Gastroesophageal sphincter (tissue), 4 donors: ENCODE measurements at places on chromosomes 4 and X. TPM values are rescaled to one million over a fixed set of nuclear protein-coding genes. Genes with fewer than 3 reads are reported as not detected.

VGLL1 gene
- not detected for total RNA-seq

IL3RA gene
- total RNA-seq, result 7.0 TPM

STOX2 gene
- 9.1 TPM for total RNA-seq

PCDH7 gene
- total RNA-seq, result 358 TPM

PGAM4 gene
- total RNA-seq, result not detected

SYNPO2 gene
- 1,547 TPM for total RNA-seq

PCYT1B gene
- total RNA-seq, result 12.5 TPM

TMEM271 gene
- total RNA-seq, result not detected

NIPAL1 gene
- 0.23 TPM for total RNA-seq

GPR143 gene
- not detected for total RNA-seq

- ATAC-seq, result no peak
- H3K36me3 ChIP-seq, result no peaks in the 10 kb centered on the region
- H3K27me3 ChIP-seq, result no peaks in the 10 kb centered on the region
- H3K4me3 ChIP-seq, result no peak overlapping the region
These were observed 53.9 kb downstream of the IRF2 start for GRCh38 chr4:184420402-184420801.

GRCh38 chrX:20906571-20906970 lies 467.6 kb upstream of the CNKSR2 start:
- no peak overlapping the region for H3K27ac ChIP-seq
- no peaks in the 10 kb centered on the region for H3K27me3 ChIP-seq
- no peak overlapping the region for H3K4me3 ChIP-seq
- H3K36me3 ChIP-seq, result no peaks in the 10 kb centered on the region
- H3K4me1 ChIP-seq, result no peaks in the 10 kb centered on the region
- ATAC-seq, result no peak

- H3K27me3 ChIP-seq, result peaks cover 19% of the 10 kb centered on the region
- no peaks in the 10 kb centered on the region for H3K4me1 ChIP-seq
- no peak for ATAC-seq
- no peak overlapping the region for H3K27ac ChIP-seq
These were observed 5.3 kb upstream of the ARAP2 start for GRCh38 chr4:36249610-36250009.

DNA sequence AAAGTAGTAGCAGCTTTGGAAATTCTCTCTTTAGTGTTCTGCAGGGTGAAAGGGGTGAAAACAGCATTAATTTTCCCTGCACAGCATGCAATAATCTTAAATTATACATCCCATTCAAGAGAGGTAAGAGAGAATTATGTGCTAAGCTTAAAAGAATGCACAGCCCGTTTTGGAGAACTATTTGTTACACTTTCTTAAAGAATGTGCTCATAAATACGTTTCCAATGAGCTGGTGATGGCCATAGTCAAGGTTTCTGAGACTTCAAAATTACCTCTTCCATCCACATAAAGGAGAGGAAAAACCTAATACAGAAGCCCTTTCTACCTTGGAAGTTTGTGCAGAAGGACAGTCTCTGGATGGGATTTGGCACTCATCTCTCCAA lies 766.7 kb upstream of the TENM3 start:
- H3K36me3 ChIP-seq, result no peaks in the 10 kb centered on the region
- ATAC-seq, result no peak
- no peak overlapping the region for H3K27ac ChIP-seq
- peaks cover 8% of the 10 kb centered on the region for H3K27me3 ChIP-seq
- H3K4me3 ChIP-seq, result no peak overlapping the region

GRCh38 chr4:169185133-169185956 lies 85.4 kb downstream of the SH3RF1 start:
- no peaks in the 10 kb centered on the region for H3K36me3 ChIP-seq
- no peak overlapping the region for H3K27ac ChIP-seq
- H3K4me3 ChIP-seq, result no peak overlapping the region
- no peaks in the 10 kb centered on the region for H3K27me3 ChIP-seq
- ATAC-seq, result no peak

DNA sequence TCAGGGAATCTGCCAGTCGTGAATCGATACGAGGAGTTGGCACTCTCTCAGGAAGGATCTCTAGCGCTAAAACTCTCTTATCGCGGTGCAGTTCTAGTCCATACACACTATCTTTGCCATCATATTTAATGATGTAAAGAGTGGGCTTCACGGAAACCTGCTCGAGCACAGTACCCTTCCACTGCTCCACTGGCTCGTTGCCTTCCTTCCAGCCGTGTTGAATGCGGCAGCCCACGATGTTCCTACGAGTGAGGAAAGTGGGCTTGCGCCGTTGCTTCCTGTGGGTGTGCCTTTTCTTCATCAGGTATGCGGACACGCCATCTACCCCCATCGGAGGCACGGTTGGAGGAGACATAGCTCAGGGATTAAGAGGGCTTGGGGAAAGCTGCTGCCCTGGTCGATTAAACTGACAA lies 661 bp downstream of the SPIN4 start:
- H3K36me3 ChIP-seq, result no peaks in the 10 kb centered on the region
- H3K27ac ChIP-seq, result peak overlapping the region; percentile 81
- no peaks in the 10 kb centered on the region for H3K27me3 ChIP-seq
- peaks cover 12% of the 10 kb centered on the region for H3K4me1 ChIP-seq
- peak; percentile 34 for ATAC-seq

DNA sequence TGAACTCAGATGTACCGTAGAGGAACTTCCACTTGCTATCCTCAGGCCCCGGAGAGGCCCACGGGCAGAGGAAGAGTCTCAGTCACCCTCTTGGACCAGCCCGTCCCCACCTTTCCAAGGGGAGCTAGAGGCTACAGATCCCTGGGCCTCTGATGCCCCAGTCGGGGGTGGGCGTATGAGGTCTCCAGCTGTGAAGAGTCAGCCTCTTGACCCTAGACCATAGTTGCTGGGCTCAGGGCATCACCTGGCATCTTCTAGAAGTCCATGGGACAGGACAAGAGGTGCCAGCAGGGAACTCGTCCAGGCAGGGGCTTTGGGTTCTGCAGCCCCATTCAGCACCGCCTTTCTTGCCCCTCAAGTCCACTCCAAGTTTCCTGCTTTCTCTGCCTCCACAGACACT lies 11.6 kb downstream of the SASH3 start:
- H3K27me3 ChIP-seq, result no peaks in the 10 kb centered on the region
- no peaks in the 10 kb centered on the region for H3K36me3 ChIP-seq
- no peak for ATAC-seq
- H3K4me3 ChIP-seq, result no peak overlapping the region
- no peaks in the 10 kb centered on the region for H3K4me1 ChIP-seq

DNA sequence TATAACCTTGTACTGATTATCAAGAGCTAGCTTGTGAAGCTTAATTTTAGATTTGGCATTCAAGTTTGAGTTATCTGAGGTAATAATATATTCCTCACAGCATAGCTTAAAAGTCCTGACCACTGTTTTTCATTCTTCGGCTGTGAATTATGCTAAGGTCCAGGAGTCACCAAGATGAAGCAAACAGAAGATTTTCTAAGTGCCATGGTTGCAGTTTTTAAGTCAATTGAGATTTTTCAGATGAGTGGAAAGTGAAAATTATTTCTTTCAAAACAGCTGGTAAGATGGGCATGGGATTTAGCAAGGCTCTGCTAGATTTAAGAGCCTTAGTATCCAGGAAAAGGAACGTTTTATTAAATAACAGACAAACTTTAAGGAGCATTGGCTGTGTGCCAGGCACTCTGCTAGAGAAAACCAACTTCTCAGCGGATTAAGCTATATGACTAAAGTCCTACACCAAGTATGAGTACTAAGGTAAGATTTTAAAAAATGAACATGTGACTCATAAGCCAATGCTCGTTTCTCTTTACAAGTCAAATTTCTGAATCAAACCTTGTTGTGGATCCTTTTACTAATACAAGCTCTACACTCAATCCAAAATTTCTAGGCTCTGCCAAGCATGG lies 149.9 kb upstream of the IL15 start:
- H3K4me3 ChIP-seq, result no peak overlapping the region
- H3K27me3 ChIP-seq, result no peaks in the 10 kb centered on the region
- ATAC-seq, result no peak
- no peaks in the 10 kb centered on the region for H3K4me1 ChIP-seq

DNA sequence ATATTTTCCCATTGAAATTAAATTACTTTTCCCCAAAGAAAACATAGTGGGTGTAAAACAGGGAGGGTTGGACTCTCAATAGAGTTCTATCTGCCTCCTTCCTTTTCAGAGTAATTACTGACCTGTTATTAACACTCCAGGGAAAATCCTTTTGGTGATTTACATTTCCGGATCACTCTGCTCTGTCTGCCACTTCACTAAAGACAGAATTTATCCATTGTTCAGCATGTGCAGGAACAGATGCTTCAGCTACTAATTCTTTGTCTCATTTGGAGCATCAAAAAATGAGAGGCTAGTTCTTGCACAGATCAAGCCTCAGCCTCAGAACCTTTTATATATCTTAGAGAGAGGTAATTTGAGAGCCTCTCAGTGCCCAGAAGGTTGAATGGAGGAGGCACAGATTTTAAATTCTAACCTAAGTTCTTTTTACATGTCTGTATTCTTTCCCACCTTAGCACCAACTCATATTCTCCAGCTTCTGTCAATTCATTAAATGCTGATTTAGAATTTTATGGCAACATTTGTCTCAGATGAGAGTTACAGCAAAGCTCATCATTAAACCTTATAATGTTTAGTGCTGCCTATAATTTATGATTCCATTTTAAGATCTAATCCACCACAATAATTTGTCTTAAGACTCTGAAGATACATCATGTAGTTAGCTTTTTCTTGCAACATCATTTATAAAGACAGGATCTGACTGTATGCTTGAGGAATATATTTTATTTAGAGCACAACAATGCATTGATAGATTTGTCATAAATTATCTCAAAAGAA lies 1494.4 kb downstream of the STIM2 start:
- no peak overlapping the region for H3K4me3 ChIP-seq
- H3K27ac ChIP-seq, result no peak overlapping the region
- H3K4me1 ChIP-seq, result no peaks in the 10 kb centered on the region
- no peaks in the 10 kb centered on the region for H3K27me3 ChIP-seq
- H3K36me3 ChIP-seq, result no peaks in the 10 kb centered on the region

DNA sequence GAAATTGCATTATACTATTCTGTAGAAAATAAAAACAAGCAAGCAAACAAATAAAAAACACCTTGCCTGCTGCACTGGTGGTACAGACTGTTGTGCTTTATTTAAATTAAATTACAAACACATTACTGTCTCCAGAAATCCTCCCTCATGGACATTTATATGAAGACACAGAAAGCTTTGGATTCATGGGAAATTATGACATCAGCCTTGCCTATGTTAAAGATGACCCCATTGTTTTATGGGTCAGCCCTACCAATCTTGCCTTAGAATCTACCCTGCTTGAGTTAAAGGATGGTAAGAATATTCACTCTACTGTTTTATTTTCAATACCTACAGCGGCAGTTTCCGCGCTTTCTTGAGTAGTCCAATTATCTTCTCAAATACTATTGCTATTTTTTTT lies 1379.9 kb downstream of the TECRL start:
- H3K4me3 ChIP-seq, result no peak overlapping the region
- ATAC-seq, result no peak
- no peak overlapping the region for H3K27ac ChIP-seq
- H3K4me1 ChIP-seq, result no peaks in the 10 kb centered on the region

GRCh38 chr4:146507632-146508031 lies 14.1 kb downstream of the SLC10A7 start:
- H3K4me3 ChIP-seq, result no peak overlapping the region
- no peaks in the 10 kb centered on the region for H3K36me3 ChIP-seq
- H3K4me1 ChIP-seq, result no peaks in the 10 kb centered on the region
- H3K27me3 ChIP-seq, result no peaks in the 10 kb centered on the region
- no peak for ATAC-seq
- no peak overlapping the region for H3K27ac ChIP-seq

DNA sequence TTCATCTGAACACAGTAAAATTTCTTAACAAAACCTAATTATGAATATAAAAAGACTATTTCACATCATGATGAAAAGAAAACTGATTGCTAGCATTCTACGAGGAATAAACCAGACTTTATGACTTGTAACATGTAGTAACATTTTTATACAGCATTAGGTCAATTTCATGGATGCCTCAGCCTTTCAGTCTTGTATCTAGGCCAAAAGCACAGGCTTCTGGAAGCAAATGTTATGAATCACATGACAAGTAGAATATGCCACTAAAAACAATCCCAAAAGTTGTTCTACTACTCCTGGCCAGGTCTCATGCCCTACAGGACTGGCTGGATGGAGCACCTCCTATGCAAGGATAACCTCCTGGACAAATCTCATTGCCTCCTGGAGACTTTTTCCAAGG lies 101.2 kb downstream of the ARHGAP6 start:
- no peak overlapping the region for H3K27ac ChIP-seq
- H3K36me3 ChIP-seq, result no peaks in the 10 kb centered on the region
- no peaks in the 10 kb centered on the region for H3K4me1 ChIP-seq
- no peak overlapping the region for H3K4me3 ChIP-seq

DNA sequence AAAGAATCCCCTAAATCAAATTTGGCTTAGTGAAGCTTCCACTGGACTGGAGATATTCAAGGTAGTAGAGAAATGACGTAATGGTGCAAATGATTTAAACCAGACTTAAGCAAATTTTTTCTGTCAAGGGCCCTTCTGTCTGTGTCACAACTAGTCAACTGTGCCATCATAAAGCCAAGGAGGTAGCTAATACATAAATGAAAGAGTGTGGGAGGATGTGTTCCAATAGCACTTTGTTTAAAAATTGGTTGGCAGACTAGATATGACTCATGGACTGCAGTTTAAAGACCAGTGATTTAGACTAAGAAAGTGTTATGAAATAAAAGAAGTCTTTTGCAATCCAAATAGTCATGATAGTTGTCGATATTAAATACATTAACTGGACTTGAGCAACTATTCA lies 24.3 kb upstream of the TEX13C start:
- H3K36me3 ChIP-seq, result no peaks in the 10 kb centered on the region
- no peak overlapping the region for H3K4me3 ChIP-seq
- ATAC-seq, result no peak
- H3K4me1 ChIP-seq, result no peaks in the 10 kb centered on the region
- H3K27me3 ChIP-seq, result no peaks in the 10 kb centered on the region

DNA sequence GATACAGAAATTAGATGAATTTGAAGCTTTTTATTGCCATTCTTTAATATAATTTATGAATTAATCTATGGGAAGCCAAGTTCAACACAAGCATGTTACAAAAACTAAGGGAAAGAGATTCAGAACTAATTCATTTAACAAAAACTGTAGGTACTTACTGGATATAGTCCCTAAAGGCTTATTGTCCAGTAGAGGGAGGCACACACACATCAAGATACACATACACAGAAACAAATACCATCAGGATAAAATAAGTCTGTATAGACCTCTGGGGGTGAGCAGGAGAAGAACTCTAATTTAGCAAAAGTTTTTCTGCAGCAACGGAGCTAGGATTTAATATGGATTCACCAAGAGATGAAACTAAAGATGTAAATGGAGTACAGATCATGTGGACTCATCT lies 83.0 kb upstream of the IL13RA1 start:
- ATAC-seq, result no peak
- peaks cover 34% of the 10 kb centered on the region for H3K36me3 ChIP-seq
- no peaks in the 10 kb centered on the region for H3K4me1 ChIP-seq
- no peak overlapping the region for H3K4me3 ChIP-seq
- no peak overlapping the region for H3K27ac ChIP-seq

GRCh38 chr4:3712112-3712805 lies 53.9 kb upstream of the ADRA2C start:
- H3K4me1 ChIP-seq, result no peaks in the 10 kb centered on the region
- no peak overlapping the region for H3K27ac ChIP-seq
- H3K27me3 ChIP-seq, result peaks cover 82% of the 10 kb centered on the region
- H3K4me3 ChIP-seq, result no peak overlapping the region
- ATAC-seq, result no peak

- H3K4me1 ChIP-seq, result no peaks in the 10 kb centered on the region
- H3K27ac ChIP-seq, result no peak overlapping the region
- no peaks in the 10 kb centered on the region for H3K27me3 ChIP-seq
- H3K4me3 ChIP-seq, result no peak overlapping the region
- H3K36me3 ChIP-seq, result no peaks in the 10 kb centered on the region
These were observed 94.7 kb upstream of the CBLL2 start for GRCh38 chrX:22177950-22178515.

GRCh38 chr4:22969287-22969896 lies 276.7 kb downstream of the GBA3 start:
- H3K4me3 ChIP-seq, result no peak overlapping the region
- H3K36me3 ChIP-seq, result no peaks in the 10 kb centered on the region
- no peaks in the 10 kb centered on the region for H3K27me3 ChIP-seq
- no peak for ATAC-seq
- H3K4me1 ChIP-seq, result no peaks in the 10 kb centered on the region
